ENCODE measurements at places on chromosomes 6 and 20. TPM values are rescaled to one million over a fixed set of nuclear protein-coding genes. Genes with fewer than 3 reads are reported as not detected.

Gene TDP2
- 47.2 TPM for total RNA-seq

Gene LHFPL5
- not detected for total RNA-seq

Gene FAM83C
- not detected for total RNA-seq

Gene PLA2G7
- total RNA-seq: 0.19 TPM

Gene SOBP
- 0.14 TPM for total RNA-seq

- H3K4me3 ChIP-seq: no peak overlapping the region
- H3K27ac ChIP-seq: peak overlapping the region; percentile 42
- H3K4me1 ChIP-seq: peaks cover 23% of the 10 kb centered on the region
Measured at GRCh38 chr20:23159947-23160318, 73.8 kb upstream of the CD93 start.

DNA sequence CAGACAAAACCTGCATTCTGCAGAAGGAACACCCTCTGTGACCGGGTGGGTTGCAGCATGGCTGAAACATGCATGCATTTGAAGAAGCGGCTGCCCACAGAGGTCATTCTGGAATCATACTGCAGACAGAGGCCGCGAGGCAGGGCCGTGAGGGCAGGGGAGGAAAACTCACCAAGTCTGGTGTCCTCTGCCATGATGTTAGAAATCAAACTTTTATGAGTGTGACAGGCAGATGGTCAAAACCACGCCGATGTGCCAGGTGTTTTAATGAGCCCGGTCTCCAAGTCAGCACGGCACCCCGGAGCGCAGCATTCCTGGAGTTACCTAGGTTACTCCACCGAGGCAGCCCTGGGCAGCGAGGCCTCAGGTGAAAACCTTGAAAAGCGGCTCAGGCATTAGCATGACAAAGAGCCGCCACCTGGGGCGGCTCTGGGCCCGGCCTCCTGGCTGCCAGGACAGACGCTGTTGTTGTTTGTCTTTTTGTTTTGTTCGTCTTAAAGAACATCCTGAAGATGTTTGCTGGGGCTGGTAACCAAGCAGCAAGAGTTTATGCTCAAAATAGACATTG is 255.6 kb downstream of the ERMARD start:
- no peak for DNase-seq
- H3K36me3 ChIP-seq: no peaks in the 10 kb centered on the region
- no peaks in the 10 kb centered on the region for H3K27me3 ChIP-seq
- H3K4me3 ChIP-seq: no peak overlapping the region
- no peaks in the 10 kb centered on the region for H3K4me1 ChIP-seq
- no peak overlapping the region for H3K27ac ChIP-seq

- H3K4me1 ChIP-seq: peaks cover 50% of the 10 kb centered on the region
- H3K4me3 ChIP-seq: no peak overlapping the region
- no peaks in the 10 kb centered on the region for H3K27me3 ChIP-seq
- H3K36me3 ChIP-seq: no peaks in the 10 kb centered on the region
- DNase-seq: no peak
- H3K27ac ChIP-seq: no peak overlapping the region
Measured at GRCh38 chr20:18004384-18005031, 35.7 kb downstream of the MGME1 start.

GRCh38 chr6:148502083-148502772 is 159.6 kb downstream of the SASH1 start:
- no peaks in the 10 kb centered on the region for H3K36me3 ChIP-seq
- H3K4me3 ChIP-seq: no peak overlapping the region
- H3K27ac ChIP-seq: no peak overlapping the region
- no peak for DNase-seq

- H3K4me3 ChIP-seq: no peak overlapping the region
- no peak overlapping the region for H3K27ac ChIP-seq
- no peaks in the 10 kb centered on the region for H3K36me3 ChIP-seq
- no peak for DNase-seq
Measured at GRCh38 chr6:168999392-168999791, 254.3 kb downstream of the THBS2 start.

GRCh38 chr6:44010411-44011349 is 116.6 kb downstream of the MRPL14 start:
- H3K4me3 ChIP-seq: no peak overlapping the region
- no peak overlapping the region for H3K27ac ChIP-seq
- H3K4me1 ChIP-seq: peaks cover 7% of the 10 kb centered on the region
- DNase-seq: no peak

GRCh38 chr6:134217105-134217797 is 100.7 kb downstream of the SGK1 start:
- no peak overlapping the region for H3K27ac ChIP-seq
- DNase-seq: no peak
- no peaks in the 10 kb centered on the region for H3K27me3 ChIP-seq
- H3K36me3 ChIP-seq: no peaks in the 10 kb centered on the region
- H3K4me3 ChIP-seq: no peak overlapping the region

GRCh38 chr20:6623989-6624388 is 143.5 kb upstream of the BMP2 start:
- H3K4me1 ChIP-seq: peaks cover 15% of the 10 kb centered on the region
- H3K27ac ChIP-seq: no peak overlapping the region
- H3K4me3 ChIP-seq: no peak overlapping the region

- H3K4me3 ChIP-seq: no peak overlapping the region
- no peaks in the 10 kb centered on the region for H3K4me1 ChIP-seq
- H3K36me3 ChIP-seq: no peaks in the 10 kb centered on the region
- H3K27me3 ChIP-seq: no peaks in the 10 kb centered on the region
- no peak overlapping the region for H3K27ac ChIP-seq
Measured at GRCh38 chr6:7759320-7759719, 33.4 kb downstream of the BMP6 start.

GRCh38 chr20:34066476-34067090 is 45.5 kb downstream of the EIF2S2 start:
- no peak overlapping the region for H3K27ac ChIP-seq
- no peak overlapping the region for H3K4me3 ChIP-seq
- H3K27me3 ChIP-seq: no peaks in the 10 kb centered on the region
- H3K36me3 ChIP-seq: peaks cover 2% of the 10 kb centered on the region
- no peak for DNase-seq
